ENCODE measurements at places on chromosomes 1 and 21.

- no peak for DNase-seq
Observed at GRCh38 chr1:240104672-240105071, 13.0 kb downstream of the FMN2 start.

GRCh38 chr1:42118125-42118524, 35.1 kb upstream of the GUCA2B start:
- DNase-seq: no peak

- DNase-seq: no peak
Observed at GRCh38 chr1:114178936-114179335, 25.3 kb upstream of the SYT6 start.

- DNase-seq: no peak
Observed at GRCh38 chr1:92038695-92039346, 9.0 kb downstream of the EPHX4 start.

DNA sequence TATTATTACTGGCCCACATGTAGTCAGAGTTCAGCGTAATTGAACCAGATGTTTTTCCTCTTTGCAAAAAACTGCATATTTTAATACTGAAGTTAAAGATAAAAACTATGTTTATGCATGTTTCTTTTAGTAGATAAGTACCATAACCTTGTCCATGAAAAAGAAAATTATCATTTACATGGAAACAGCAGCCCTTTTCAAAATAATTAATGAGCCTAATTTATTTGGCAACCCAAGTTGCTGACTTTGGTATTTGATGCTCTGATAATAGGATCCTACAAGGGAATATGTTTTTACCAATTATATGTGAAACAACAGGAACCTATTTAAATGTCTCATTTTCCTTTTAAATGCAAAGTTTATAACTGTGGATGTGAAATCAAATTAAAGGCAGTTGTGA, 281.3 kb upstream of the C1orf105 start:
- no peak for DNase-seq

- DNase-seq: no peak
Observed at GRCh38 chr1:243595527-243596210, 254.4 kb downstream of the AKT3 start.

- no peak for DNase-seq
Observed at GRCh38 chr1:60280256-60280655, 206.7 kb upstream of the C1orf87 start.

DNA sequence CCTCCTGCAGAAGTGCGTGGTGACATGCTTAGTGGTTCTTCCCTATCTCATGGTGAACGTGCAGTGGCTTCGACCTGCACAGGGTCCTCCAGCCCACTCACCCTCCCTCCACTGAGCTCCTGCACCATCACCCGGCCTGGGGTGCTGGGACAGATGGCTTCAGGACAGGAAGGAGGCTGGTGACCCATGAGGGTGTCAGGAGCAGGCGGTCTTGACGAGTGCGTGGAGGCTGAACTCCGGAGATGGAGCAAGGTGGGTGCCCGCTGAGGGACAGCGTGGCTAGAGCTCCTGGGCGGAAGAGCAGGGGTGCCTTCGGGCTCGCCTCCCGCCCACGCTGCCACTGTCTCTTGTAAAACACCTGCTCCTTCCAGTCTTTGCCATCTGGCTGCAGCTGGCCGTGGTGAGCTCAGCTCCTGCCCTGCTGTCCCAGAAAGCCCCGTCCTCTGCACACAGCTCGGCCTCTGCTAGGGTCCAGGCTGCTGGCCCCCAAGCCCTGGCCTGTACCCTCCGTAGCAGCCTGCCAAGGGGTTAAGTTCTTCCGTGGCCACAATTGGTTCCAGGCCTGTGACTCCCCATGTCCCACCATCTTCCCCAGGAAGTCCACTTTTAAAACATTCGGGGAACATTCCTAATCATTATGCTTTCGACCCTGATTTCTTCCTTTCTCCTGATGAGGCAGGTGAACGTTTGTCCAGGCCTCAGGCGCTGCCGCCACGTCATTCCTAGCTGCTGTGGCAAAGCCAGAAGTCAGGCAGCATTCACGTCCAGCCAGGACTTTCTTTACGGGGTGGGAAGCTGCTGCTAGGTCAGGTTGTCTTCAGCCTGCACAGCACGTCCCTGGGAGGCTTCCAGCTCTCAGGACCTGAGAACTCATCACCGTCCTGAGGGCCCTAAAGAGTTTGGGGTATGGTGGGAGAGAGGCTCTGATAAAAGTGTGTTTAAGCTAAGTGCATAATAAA, 8.1 kb downstream of the KRTAP10-1 start:
- no peak for DNase-seq

- no peak for DNase-seq
Observed at GRCh38 chr1:170657275-170657853, 6.6 kb upstream of the PRRX1 start.

DNA sequence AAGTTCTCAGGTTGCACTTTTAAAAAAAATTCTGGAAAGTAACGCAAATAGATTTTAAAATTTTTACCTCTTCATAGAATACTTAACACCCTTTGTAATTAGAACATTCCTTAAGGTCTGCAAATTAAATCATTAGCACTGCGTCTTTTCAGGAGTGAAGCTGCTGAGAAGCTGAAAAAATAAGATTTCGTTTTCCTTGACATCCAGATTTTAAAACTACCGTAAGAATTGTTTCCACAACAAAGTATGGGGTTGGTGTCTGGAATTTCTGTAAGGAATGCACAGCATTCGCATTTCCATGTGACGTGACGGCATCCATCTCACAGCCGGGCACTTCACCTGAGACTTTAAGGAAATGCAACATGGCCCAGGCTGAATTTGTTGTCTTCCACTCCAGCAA, 76.3 kb upstream of the COX20 start:
- no peak for DNase-seq
